ENCODE measurements at places on chromosomes 13 and 19. TPM values are rescaled to one million over a fixed set of nuclear protein-coding genes. Genes with fewer than 3 reads are reported as not detected.

Gene GRIN2D
- 3.5 TPM for polyA plus RNA-seq

Gene VAV1
- polyA plus RNA-seq = not detected

- H3K4me1 ChIP-seq = no peaks in the 10 kb centered on the region
- H3K27me3 ChIP-seq = no peaks in the 10 kb centered on the region
- DNase-seq = no peak
- no peak overlapping the region for H3K27ac ChIP-seq
- H3K36me3 ChIP-seq = peaks cover 26% of the 10 kb centered on the region
Measured at GRCh38 chr19:42199440-42200115, 17.9 kb downstream of the DEDD2 start.

Gene RNF17
- polyA plus RNA-seq = not detected

GRCh38 chr19:11446652-11447301 lies 11.3 kb downstream of the PRKCSH start:
- H3K27ac ChIP-seq = no peak overlapping the region
- H3K4me1 ChIP-seq = no peaks in the 10 kb centered on the region
- DNase-seq = peak; percentile 46
- H3K27me3 ChIP-seq = no peaks in the 10 kb centered on the region
- no peak overlapping the region for H3K4me3 ChIP-seq
- H3K36me3 ChIP-seq = peaks cover 11% of the 10 kb centered on the region

DNA sequence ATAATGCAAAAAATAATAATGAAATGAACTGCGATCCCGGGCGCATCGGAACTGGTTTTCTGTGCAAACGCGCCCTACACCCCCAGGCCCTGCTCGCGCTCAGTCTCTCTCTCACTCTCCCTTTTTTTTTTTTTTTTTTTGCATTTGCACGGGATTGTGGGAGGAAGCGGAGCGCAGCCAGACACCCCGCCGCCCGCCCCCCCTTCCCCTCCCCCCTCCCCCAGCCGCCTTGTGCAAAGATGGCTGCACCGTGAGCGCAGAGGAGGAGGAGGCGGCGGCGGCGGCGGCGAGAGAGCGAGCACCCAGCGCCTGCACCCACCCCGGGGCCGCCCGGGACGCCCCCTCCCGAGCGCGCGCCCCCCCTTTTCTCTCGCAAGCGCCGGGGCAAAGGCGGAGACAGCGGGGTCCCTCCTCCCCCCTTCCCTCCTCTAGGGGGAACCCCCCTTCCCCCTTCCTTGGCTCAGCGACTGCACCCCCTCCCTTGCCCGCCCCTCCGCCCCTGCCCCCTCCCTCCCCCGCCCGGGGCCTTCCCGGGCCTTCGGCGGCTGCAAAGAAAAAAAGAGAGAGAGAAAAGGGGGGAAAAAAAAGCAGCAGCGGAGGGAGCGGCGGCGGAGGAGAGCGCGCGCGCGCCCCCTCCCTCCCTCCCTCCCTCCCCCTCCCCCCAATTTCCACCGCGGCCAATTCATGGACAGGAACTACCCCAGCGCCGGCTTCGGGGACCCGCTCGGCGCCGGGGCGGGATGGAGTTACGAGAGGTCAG lies at the start of gene PRR12:
Gene PRR12, plus strand, starts transcription at position 212 of the 760 bp plus-strand sequence. Its CDS starts 473 bp downstream, at position 685.
- H3K27ac ChIP-seq = peak within 1 kb of the TSS; percentile 82
- H3K36me3 ChIP-seq = peaks cover 13% of the 10 kb centered on the region
- H3K4me1 ChIP-seq = peaks cover 20% of the 10 kb centered on the region
- H3K27me3 ChIP-seq = no peaks in the 10 kb centered on the region
- peak within 1 kb of the TSS; percentile 99 for H3K4me3 ChIP-seq

Gene F10
- 6.6 TPM for polyA plus RNA-seq

DNA sequence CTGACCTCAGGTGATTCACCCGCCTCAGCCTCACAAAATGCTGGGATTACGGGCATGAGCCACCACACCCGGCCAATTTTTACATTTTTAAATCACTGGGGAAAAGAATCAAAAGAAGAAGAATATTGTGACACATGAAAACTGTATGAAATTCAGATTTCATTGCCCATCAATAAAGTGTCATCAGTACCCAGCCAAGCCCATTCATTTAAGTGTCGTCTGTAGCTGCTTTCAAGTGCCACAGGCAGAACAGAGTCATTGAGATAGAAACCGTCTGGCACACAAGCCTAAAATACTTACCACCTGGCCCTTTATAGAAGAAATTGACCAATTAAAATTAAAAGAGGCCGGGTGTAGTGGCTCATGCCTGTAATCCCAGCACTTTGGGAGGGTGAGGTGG lies 15.3 kb downstream of the COLGALT1 start:
- no peak overlapping the region for H3K27ac ChIP-seq

DNA sequence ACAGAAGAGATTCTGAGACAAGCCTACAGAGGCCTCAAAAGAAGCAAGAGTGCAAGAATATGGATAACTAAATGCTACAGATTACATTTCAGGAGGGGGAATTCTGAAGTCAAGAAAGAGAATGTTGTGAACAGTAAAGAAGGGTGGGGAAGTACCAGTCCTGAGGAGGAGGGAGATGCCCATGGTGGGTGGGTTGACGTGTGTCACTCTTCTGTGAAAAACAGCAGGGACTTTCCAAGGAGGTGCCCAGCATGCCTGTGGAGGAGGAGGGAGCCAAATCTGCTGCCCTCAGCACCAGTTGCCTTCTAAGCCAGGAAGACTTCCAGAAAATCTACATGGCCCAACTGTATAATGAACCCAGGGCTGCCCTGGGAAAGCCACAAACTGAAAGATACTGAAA lies 87.7 kb downstream of the SGCG start:
- H3K4me3 ChIP-seq = no peak overlapping the region
- H3K27me3 ChIP-seq = no peaks in the 10 kb centered on the region
- DNase-seq = no peak
- no peak overlapping the region for H3K27ac ChIP-seq
- H3K4me1 ChIP-seq = peaks cover 3% of the 10 kb centered on the region
- H3K36me3 ChIP-seq = no peaks in the 10 kb centered on the region

Gene SPART
- polyA plus RNA-seq = 29.4 TPM

Gene KLK8
- not detected for polyA plus RNA-seq

DNA sequence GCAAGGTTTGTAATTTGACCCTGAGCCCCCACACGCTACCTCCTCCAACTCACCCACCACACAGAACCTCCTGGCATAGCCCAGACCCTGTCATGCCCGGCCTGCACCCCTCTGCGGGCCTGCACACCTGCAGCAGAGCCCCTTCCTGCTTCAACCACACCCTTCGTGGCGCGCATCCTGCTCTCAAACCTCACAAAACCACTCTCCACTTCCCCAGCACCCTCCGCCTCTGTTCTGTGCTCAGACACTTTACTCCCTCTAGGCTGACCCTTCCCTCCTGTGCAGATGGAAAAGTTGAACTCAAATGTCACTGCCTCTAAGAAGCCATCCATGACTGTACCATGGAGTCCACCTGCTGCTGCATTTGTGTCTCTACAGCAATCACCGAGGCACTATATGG lies 28.5 kb downstream of the FAAP24 start:
- DNase-seq = no peak
- no peak overlapping the region for H3K4me3 ChIP-seq
- peaks cover 3% of the 10 kb centered on the region for H3K36me3 ChIP-seq
- H3K4me1 ChIP-seq = no peaks in the 10 kb centered on the region
- no peaks in the 10 kb centered on the region for H3K27me3 ChIP-seq
- no peak overlapping the region for H3K27ac ChIP-seq

GRCh38 chr13:31540281-31540680 lies 199.0 kb upstream of the RXFP2 start:
- no peak for DNase-seq
- no peaks in the 10 kb centered on the region for H3K27me3 ChIP-seq

- DNase-seq = no peak
- no peak overlapping the region for H3K27ac ChIP-seq
- no peaks in the 10 kb centered on the region for H3K36me3 ChIP-seq
- no peak overlapping the region for H3K4me3 ChIP-seq
- no peaks in the 10 kb centered on the region for H3K4me1 ChIP-seq
Measured at GRCh38 chr19:313169-313987, 22.2 kb upstream of the PLPP2 start.

Gene C19orf67
- 4.1 TPM for polyA plus RNA-seq

Gene ZNF846
- polyA plus RNA-seq = 15.6 TPM

Gene ETFB
- 343 TPM for polyA plus RNA-seq

DNA sequence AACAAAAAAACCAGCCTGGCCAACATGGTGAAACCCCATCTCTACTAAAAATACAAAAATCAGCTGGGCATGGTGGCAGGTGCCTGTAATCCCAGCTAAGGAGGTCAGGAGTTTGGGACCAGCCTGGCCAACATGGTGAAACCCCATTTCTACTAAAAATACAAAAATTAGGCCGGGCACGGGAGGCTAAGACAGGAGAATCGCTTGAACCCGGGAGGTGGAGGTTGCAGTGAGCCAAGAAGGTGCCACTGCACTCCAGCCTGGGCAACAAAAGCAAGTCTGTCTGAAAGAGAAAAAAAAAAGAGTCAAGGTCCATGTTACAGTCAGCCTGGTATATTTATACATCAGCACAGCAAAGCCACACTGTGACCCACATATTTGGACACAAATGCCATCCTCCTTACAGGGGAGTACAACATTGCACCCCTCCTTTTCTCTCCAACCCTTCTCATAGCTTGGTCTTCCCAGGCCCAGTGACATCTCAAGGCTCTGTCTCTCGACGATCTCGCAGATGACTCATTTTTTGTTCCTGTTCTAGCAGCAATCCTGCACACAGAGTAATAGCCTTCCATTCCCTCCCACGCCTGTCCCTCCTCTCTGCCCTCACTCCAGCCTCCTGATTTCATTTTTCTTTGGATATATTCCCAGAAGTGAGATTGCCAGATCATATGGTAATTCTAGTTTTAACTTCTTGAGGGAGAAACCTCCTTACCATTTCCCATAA lies 21.0 kb upstream of the DPP9 start:
- peak; percentile 97 for DNase-seq
- H3K27me3 ChIP-seq = peaks cover 7% of the 10 kb centered on the region
- no peak overlapping the region for H3K27ac ChIP-seq
- no peaks in the 10 kb centered on the region for H3K4me1 ChIP-seq
- H3K4me3 ChIP-seq = no peak overlapping the region

Gene NLRP5
- polyA plus RNA-seq = not detected
